ENCODE measurements at places on chromosomes 6 and 20.
A peak's percentile ranks its signal among the peaks of the same experiment; 100 is the strongest.

DNA sequence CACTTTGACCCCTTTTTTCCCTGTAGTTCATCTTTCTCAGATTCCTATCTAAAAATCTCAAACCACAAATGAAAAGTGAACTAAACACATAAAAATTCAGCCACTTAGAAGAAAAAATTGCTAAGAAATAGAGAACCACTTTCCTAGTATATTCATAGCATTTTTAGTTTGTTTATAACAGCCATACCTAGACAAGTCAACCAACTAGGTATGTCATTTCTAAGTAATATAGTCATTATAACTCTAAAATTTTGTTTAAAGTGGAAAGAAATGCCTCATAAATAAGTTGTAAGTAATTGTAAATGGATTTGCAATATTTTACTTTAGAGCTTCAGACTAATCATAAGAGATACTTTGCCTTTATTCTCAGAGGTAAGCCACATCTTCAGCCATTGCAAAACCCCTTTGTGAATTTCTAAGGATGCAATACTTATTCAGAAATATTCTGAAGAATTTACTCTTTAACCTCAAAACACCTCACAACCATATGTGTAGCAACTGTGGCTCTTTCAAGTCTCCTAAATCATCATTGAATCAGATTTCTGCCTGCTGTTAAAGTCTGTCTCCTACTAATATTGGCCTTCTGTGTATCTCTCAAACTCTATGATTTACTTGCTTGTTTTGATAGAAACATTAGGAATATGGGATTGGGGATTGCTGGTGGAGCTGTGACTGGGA is 6.9 kb upstream of the SUMO4 start:
- DNase-seq = no peak

DNA sequence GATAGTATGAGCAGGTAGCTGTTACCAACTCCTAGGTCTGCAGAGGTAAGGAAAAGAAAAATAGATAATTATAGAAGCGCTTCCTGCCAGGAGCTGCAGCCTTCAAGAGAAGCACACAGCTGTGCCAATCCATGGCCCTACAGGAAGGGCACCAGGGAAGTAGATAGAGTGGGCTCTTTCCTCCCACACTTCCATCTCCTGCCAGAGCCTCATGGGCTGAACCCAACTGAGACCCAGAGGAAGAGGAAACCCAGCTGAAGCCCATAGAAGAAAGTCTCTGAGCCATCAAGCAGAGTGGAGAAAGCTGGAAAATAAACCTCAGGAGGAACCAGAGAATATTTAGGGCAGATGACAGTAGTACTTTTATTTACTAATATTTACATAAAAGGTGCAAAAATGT is 146.7 kb upstream of the ATXN1 start:
- no peak for DNase-seq

- peak; percentile 1 for DNase-seq
Observed at GRCh38 chr6:5517796-5518195, 256.5 kb downstream of the FARS2 start.

GRCh38 chr20:208942-209566 is 18.0 kb upstream of the DEFB129 start:
- DNase-seq = no peak

- no peak for DNase-seq
Observed at GRCh38 chr6:165001502-165002157, 307.8 kb downstream of the C6orf118 start.

- no peak for DNase-seq
Observed at GRCh38 chr6:38141085-38141484, 321.6 kb downstream of the ZFAND3 start.

- no peak for DNase-seq
Observed at GRCh38 chr6:16894301-16894700, 133.0 kb upstream of the ATXN1 start.

DNA sequence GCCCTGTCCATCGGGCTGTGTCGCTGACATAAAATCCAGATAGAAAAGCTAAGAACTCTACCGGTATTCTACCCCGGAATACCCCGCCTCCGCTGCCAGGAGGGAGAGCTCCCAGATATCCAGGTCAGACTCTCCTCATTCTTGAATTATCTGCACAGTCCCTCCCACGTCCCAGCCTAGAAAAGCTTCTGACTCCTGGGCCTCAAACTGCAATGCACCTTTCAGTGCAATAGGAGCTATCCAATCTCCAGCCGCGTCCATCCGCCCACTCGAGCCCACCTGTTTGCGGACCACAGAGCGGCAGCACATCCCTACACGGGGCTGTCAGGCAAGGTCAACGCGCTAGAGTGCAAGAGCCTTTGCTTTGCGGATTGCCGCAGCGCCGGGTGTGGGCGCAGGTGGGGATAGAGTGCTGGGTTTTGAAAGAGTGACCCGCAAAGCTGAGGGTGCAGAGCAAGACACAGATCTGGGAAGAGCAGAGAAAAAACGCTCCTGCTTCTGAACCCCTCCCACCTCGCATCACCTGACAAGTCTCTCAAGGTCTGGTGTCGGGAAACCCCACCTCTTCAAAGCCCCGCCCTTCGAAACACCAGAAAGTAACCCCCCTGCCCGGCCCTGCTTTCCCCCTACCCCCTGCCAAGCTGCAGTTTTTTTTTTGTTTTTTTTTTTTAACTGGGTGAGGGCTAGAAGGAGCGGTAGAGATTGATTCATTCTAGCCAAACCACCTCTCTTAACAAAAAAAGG is 1.3 kb downstream of the TAPBP start:
- peak; percentile 71 for DNase-seq

DNA sequence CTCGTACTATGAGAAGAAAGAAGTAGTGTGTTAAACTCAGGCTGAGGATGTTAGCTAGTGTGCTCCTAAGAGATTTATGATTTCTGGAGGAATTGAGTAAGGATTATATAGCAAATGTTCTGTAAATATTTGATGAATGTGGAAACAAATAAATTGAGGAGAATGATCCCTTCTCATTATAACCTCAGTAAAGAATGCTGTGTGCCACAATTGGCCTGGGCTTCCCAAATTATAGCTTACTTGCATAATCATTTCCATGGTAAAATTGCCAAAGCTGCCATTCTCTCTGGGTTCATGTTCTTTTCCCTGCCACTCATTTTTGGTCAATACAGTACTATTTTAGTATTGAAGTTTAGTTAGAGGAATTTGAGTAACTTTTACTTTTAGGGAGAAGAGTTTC is 128.5 kb downstream of the FLRT3 start:
- DNase-seq = no peak

DNA sequence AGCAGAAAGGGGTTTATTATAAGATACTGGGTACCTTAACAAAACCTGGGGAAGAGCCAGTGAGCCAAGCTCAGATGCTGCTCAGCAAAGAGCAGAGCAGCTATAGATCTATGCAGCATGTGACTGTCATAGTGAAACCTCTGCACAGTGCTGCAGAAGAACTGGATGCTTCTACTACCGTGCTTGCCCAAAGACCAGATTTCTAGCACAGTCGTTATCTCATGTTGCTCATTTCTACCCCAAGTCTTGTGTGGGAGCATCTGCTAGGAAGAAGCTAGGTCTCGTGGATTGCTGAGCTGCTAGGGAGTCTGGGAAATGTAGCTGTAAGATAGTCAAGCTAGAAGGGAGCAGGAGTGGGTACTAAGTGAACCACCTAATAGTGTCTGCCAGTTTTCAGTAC is 31.7 kb upstream of the GNRH2 start:
- no peak for DNase-seq

- DNase-seq = no peak
Observed at GRCh38 chr6:25170640-25171039, 108.5 kb upstream of the CARMIL1 start.

GRCh38 chr20:15162079-15162647 is 824.8 kb upstream of the FLRT3 start:
- DNase-seq = no peak

- DNase-seq = no peak
Observed at GRCh38 chr6:4362326-4362725, 227.0 kb upstream of the ECI2 start.

DNA sequence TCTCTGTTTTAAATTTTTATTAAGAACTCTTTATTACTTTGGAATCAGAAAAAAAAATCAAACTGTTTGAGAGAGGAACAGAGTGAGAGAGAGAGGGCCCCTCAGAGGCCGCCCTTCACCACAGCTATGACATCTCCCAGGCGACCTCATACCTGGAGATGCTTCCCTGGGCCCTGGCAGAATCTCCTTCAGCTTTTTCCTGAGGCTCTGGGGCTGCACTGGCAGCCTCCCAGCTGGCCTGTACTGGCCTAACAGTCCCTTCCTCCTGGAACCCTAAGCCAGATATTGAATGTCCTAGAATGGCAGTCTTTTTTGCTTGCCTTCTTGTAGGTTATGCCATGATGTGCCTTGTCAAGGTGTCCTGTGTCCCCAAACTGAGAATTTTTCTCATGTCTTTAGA is 13.7 kb downstream of the ABHD12 start:
- DNase-seq = no peak

DNA sequence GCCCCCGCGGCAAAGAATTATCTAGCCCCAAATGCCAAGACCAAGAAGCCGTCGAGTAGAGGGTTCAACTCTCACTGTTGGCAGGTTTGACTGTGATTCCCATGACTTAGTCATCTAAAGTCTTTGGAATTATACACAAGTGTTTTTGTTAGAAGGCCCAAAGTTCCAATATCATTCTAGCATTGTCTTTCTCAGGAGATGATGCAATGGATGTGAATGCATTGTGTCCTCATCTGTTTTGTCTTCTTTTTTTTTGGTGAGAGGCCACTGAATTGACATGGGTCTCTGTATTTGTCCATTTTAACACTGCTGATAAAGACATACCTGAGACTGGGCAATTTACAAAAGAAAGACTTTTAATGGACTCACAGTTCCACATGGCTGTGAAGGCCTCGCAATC is 290.5 kb upstream of the ZFP64 start:
- DNase-seq = no peak

DNA sequence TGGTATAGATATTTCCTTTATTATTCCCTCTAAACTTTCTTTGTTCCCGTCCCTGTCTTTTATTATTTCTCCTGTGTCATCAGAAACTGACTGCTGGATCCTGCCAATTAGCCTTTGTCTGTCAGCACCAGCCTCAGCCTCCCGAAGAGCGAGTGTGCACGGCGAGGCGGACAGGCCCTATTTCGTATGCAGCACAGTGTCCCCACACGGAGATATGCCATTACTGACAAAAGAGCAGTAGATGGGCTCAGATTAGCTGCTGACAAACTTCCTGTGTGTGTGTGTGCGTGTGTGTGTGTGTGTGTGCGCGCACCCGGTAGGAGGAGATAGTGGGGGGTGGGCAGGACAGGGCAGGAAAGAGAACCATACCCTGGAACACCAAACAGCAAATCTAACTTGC is 99.5 kb upstream of the ZFP64 start:
- no peak for DNase-seq

GRCh38 chr6:10300071-10300470 is 114.8 kb downstream of the TFAP2A start:
- DNase-seq = no peak

DNA sequence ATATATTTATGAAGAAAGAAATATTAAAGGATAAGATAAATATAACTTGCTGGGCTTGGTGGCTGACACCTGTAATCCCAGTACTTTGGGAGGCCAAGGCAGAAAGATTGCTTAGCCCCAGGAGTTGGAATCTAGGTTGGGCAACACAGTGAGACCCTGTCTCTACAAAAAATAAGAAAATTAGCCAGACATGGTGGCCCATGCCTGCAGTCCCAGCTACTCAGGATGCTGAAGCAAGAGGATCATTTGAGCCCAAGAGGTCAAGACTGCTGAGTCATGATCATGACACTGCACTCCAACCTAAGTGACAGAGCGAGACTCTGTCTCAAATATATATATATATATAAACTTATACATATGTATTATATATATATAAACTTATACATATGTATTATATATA is 164.0 kb downstream of the MRPL14 start:
- no peak for DNase-seq

DNA sequence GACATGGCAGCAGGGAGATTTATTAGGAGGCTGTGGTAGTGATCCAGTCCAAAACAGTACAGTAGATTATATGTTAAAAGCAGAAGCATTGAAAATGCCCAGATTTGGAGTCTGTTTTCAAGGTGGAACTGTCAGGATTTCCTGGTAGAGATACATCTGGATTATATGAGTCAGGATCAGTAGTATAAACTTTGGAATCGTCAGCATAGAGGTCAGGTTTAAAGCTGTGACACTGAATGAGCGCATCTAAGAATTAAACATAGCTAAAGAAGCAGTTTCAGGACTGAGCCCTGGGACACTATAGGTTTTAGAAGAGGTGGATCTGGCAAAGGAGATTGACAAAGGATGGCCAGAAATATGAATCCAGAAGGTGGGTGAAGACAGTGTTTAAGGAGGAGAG is 60.4 kb downstream of the RNF144B start:
- no peak for DNase-seq

DNA sequence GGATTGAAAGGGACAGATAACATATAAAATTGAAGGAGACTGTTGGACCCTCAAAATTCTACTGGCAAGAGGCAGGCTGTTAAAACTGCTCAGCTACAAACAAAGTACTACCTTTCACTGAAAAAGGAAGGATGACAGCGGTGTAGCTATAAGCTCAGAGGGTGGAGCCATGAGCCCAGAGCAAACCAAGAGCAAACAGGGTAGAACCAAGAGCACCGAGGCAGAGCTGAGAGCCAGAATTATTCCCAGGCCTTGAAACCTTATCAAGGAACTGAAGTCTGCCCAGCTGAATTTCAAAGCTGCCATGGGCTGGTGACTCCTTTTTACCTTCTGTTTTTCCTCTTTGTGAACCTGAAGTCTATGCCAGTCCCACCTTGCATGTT is 74.7 kb upstream of the SLC4A11 start:
- no peak for DNase-seq

- DNase-seq = no peak
Observed at GRCh38 chr20:58420798-58421496, 31.9 kb downstream of the VAPB start.

DNA sequence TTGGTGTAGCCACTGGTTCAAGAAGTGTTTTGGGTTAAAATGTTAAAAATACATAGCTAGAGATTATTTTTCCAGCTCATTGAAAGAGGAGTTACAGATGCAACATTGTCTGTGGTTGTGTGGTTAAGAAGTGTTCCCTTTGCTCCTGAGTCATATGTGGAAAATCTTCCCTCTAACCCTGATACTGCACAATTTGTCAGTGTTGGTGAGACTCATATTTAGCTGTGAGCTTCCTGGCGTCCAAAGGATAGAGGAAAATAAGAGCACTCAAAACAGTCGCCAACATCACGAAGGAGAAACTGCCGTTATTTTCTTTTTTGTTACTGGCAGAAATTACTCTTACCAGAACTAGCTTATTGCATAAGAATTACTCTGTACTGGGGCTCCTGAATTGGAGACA is 250.4 kb downstream of the CDH4 start:
- no peak for DNase-seq

GRCh38 chr20:17044891-17045290 is 181.9 kb upstream of the PCSK2 start:
- no peak for DNase-seq

GRCh38 chr6:35007016-35007415 is 118.0 kb downstream of the ANKS1A start:
- no peak for DNase-seq

DNA sequence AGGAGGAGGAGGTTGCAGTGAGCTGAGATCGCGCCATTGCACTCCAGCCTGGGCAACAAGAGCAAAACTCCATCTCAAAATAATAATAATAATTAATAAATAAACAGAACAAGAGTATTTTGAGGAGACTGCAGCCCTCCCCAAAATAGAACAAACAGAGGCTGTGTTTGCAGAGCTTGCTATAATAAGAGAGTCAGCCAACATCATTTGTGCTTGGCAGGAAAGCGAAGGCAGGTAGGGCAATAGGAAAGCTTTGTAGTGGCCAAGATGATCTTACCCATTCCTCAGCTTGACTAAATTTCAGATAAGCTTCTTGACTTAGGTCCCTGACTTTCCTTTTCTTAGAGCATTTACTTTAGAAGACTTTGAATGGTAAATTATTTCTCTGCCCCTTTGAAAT is 6.7 kb downstream of the C6orf141 start:
- DNase-seq = no peak

Data from activated CD8-positive, alpha-beta memory T cell treated with anti-CD3 and anti-CD28 coated beads for 1 hour (primary cell).